COR-L47 (cell line): ENCODE measurements at places on chromosomes 16 and 17.
A peak's percentile ranks its signal among the peaks of the same experiment; 100 is the strongest.

GRCh38 chr17:68101075-68101986, 65.8 kb downstream of the KPNA2 start:
- peak; percentile 84 for DNase-seq

DNA sequence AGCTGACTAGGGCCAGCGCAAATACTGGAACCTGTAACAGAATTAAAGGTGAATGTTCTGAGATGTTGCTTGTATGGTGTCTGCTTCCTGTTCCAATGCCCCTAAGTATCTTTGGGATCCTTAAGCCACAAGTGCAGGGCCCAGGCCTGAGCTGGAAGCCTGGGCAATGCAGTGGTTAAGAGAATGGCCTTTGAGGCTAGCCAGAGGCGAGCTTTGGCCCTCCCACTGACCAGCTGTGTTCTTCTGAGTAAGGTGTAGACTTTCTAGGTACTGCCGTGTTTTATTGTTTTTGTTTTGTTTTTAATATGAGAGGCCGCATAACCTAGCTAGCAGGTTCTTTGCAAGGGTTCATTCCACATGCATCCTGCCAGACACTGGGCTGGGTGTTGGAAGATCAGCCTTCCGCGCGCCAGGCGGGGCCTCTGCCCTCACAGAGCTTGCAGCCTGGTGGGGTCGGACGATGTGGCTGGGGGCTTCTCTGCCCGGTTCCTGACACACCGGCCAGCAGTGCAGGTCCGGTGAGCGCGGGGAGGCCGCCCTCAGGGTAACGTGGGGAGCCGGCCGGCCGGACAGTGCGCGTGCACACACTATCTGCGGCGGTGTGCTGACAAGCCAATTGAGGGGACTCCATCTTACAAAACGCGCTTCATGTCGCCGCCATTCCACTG, 551 bp upstream of the MLX start:
- DNase-seq, result no peak

- DNase-seq, result no peak
Observed at GRCh38 chr17:35238821-35239220, 4.1 kb upstream of the SLFN5 start.

DNA sequence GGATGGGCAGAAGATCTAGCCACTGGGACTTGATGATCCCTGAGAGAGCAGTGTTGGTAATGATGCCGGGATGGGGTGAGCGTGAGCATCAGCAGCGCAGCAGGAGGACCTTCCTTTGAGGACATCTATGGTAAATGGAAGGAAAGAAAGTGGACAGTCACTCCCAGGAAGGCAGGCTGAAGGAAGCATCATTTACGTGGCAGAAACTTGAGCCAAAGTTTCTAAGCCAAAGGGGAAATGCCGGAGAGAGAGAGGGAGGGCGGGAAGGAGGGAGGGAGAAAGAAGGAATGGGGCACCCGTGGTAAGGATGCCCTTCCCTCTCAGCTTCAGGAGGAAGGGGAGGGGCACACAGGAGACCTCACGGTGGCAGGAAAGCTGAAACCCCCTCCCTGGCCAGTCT, 86.3 kb upstream of the CACNG5 start:
- DNase-seq, result no peak

DNA sequence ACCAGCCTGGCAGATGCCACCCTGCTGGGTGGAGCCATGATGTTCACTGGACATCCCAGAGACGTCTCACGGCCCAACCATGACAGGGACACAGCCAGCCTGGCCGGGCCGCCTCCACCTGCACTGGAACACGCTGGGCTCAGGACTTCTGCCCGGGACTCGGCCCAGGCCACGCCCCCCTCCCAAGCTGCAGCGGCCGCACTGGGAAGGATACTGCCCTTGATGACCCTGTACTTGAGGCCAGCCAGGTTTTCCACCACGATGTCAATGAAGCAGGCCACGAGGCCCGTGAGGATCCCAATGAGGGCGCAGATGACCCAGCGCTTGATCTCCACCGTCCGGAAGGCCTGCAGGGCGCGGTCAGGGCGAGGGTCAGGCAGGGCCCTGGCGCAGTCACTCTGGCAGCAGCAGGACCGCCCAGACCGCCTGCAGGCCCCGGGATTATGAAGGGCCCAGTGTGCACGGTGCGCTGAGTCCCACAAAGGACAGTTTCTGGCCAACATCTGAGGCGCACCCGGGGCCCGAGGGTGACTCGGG, 14.2 kb downstream of the CLCN7 start:
- no peak for DNase-seq

DNA sequence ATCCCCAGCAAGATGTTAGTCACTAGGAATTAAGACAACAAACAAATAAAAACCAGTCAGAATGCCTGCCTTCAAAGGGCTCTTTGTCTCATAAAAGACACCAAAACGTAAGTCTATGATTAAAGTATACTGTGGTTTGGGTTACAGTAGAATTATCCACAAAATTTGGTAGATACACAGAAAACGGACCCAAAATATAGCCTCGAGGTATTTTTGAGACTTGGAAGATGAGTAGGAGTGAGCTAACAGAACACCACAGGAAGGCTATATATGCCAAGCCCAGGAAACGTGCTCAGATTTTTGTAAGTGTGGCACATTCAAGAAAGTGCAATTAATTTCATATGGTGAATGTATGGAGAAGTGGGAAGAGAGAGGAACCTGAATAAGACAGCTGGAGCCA, 831.4 kb downstream of the CDH11 start:
- DNase-seq, result no peak

- no peak for DNase-seq
Observed at GRCh38 chr17:49986396-49987289, 8.4 kb downstream of the DLX3 start.

- DNase-seq, result no peak
Observed at GRCh38 chr16:11869353-11870228, 18.2 kb upstream of the RSL1D1 start.

DNA sequence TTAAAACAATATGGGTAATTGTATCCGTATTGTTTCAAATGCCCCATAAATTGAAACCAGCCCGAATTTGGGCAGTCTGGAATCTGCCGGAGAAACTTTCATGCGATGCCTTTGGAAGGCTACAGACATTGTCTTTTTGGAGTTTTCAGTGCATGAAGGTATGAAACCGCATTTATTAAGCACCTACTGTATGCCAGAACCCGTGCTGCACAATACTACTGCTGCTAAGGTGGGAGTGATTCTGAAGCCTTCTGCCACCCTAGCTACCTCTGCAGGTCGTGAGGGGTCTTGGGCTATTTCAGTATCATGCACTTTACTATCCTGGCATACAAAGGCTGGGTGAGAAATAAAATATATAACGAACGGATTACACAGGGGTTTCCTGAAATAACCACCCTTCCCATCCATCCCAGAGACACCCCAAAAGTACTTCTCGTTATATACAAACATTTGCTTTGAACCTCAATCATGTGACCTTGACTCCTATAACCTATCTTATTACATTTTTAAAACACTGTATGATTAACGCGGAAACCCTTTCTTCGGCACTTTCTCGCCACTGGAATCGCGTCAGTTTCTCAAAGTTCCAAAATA, 1.0 kb upstream of the MSI2 start:
- DNase-seq, result no peak

GRCh38 chr16:53695070-53695469, 8.6 kb downstream of the RPGRIP1L start:
- no peak for DNase-seq

DNA sequence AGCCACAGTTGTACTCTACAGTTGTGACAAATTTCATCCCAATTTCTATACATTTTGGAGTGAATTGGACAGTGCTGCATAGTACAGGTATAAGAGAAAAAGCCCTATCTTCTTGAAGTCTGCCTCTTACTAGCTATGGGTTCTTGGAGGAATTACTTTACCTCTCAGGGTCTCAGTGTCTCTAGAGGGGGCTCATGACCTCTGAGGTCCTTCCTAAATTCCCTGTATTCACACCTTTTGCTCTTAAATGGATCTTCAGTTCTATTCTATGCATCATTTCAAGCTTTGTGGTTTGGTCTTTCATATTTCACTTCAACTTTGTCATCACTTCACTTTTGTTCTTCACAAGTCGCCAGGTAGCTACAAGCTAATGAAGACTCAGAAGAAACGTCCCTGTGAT, 71.2 kb upstream of the ERCC4 start:
- no peak for DNase-seq

DNA sequence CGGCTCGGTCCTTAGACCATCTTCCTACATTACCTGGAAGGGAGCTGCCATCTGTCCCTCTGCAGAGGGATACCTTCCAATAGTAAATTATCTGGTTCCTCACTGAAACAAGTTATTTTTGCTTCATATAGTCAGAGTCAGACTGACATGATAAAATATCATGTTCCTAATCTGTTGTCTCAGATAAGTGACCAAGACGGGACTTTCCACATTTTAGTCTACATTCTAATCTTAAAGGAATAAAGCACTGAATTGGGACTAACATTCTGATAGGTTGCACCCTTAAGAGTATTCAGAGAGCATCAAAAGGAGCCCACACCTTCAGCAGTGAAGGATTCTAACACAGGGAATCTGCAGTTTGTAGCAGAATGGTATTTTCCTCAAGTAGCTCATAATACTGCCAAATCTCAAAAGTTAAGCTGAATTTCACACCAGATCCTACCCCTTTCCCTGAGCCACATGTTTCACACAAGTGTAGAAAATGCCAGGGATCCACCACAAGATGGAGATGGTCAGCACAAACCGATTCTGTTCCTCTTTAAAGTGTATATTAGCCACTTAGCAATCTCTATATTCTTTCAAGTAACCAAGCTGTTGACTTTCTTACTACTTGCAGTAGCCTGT, 13.4 kb downstream of the GINS2 start:
- DNase-seq, result peak; percentile 9

- DNase-seq, result no peak
Observed at GRCh38 chr17:11300738-11301137, 59.7 kb downstream of the SHISA6 start.

DNA sequence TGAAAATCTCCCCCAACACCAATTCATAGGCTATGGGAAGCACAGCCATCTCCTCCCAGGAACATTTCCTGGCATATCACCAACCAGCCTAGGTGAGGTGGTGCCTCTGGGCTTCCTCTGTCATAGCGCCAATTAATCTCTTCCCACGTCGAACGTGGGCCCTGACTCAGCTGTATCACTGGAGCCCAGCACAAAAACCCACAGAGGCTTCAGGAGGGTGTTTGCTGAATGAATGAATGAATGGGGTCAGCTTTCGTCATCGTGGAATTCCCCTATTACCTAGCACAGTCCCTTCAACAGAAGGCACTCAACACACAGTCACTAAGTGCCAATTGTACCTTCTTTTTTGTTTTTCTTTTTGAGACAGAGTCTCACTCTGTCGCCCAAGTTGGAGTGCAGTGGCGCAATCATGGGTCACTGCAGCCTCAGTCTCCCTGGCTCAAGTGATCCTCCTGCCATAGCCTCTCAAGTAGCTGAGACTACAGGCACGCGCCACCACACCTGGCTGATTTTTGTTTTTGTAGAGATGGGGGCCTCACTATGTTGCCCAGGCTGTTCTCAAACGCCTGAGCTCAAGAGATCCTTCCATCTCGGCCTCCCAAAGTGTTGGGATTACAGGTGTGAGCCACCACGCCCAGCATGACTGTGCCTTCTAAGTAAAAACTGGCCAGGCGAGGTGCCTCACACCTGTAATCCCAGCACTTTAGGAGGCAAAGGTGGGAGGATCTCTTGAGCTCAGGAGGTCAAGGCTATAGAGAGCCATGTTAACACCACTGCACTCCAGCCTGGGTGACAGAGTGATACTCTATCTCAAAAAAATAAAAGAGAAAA, 4.1 kb downstream of the ZNF688 start:
- DNase-seq, result no peak

DNA sequence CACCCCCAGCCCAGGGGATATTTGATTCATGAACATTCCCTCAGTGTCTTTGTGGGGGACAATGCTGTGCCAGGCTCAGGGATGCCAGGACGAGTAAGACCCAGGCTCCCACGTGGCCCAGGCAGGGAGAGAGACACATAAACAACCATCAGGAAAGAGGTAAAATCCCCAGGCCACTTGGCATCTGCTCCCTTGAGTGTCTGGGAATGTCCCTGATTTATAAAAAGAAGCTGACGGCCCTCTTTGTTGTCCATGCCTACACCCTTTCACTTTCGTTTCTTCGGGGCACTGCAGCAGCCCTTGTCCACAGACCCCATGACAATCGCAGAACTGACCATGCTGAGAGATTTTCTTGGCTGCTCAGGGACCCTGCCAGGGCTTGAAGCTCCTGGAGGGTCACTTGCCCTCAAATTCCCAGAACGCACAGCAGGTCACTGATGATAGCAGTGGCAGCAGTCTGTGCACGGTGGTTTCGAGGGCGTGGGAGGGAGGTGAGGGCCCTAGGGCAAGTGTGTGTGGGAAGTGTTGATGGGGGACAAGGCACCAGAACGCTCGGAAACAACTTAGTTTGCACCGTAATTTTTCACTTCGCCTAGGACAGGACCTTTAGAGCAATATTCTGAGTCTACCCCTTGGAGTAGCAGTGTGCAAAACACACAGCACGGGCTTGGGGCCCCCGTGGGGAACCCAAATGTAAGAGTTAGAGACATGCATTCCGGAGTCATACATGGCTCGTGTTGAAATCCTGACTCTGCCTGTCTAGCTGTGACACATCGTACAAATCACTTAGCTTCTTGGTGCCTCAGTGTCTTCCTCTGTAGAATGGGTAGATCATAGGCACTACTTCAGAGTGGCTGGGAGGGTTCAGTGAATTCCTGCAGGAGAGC, 4.7 kb downstream of the NOD2 start:
- DNase-seq, result no peak

GRCh38 chr16:4685776-4686496, 7.4 kb upstream of the NUDT16L1 start:
- no peak for DNase-seq

GRCh38 chr17:74543891-74544760, 1.8 kb downstream of the CD300C start:
- DNase-seq, result no peak

DNA sequence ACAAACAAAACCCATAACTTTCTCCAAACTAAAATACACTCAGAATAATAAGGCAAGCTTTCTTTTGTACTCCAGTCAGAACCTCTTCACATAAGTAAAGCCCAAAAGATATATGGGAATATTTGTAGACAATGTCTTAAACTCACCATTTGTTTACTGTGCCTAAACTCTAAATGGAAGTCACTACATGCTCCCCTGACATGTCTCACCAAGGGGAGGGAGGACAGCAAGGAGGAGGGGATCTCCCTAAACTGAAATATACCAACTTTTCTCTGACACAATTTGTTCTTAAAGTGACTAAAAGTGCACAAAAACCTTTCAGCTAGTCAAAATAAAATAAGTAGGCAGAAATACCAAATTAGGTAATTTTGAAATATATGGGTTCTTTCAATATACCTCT, 38.5 kb downstream of the GRB7 start:
- no peak for DNase-seq

DNA sequence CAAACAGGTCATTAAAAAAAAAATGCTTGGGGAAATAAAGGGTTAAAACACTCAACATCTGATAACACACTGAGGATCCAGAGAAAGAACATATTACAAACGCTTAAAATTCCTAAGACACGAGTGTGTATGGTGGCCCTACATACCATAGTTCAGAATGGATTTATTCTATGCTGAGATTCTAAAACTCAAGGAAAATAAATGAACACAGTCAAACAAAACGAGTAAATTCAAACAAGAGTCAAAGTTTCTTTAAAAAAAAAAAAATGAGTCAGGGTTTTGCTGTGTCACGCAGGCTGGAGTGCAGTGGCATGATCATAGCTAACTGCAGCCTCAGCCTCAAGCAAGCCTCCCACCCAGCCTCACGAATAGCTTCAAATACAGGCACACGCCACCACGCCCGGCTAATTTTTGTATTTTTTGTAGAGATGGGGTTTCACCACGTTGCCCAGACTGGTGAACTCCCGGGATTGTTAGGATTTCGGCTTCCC, 17.4 kb downstream of the CRK start:
- no peak for DNase-seq
